CD4-positive, alpha-beta T cell (primary cell): ENCODE measurements at places on chromosomes 7 and 10. TPM values are rescaled to one million over a fixed set of nuclear protein-coding genes. Genes with fewer than 3 reads are reported as not detected.

DNA sequence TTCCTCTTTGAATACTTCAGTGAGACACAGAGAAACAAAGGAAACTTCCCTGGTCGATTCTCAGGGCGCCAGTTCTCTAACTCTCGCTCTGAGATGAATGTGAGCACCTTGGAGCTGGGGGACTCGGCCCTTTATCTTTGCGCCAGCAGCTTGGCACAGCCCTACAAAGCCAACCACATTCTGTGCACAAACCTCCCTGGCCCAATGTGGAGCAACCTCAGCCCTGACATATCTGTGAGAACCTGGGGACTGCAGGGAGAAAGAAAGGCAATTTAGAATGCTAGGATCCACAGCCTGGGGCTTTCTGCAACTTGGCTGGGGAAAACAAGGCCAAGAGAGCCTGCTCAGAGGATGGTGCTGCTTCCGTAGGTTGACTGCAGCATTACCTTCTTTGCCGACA is 63.5 kb upstream of the PRSS58 start:
- DNase-seq = no peak

DNA sequence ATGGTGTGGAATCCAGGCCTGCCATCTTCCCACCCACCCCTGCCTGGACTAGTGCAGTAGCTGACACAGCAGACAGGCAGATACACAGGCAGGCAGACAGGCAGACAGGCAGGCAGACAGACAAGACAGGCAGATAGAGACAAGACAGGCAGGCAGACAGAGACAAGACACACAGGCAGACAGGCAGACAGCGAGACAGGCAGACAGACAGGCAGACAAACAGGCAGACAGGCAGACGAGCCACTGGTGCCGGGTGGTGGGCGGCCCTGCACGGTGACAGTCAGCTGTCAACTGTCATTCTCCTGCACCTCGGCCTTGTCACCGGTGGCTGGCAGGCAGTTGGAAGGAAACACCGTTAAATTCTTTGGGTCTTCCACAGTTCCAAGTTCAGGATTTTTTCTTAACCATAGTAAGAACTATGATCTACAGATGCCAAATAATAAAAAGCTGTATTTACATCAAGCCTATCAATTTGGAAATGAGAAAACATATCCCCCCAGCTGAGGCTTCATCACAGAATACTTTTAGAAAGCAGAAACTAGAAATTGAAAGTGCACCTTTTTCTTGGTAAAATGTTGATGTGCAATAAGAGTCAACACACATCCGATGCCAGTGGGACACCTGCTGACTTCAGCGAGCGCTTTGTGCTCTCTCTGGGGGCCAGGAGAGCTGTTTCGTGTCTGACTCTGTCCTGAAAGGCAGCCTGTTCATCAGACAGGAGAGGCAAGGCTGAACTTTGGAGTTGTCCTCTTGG is 250.4 kb downstream of the DNAJB6 start:
- no peak for DNase-seq

DNA sequence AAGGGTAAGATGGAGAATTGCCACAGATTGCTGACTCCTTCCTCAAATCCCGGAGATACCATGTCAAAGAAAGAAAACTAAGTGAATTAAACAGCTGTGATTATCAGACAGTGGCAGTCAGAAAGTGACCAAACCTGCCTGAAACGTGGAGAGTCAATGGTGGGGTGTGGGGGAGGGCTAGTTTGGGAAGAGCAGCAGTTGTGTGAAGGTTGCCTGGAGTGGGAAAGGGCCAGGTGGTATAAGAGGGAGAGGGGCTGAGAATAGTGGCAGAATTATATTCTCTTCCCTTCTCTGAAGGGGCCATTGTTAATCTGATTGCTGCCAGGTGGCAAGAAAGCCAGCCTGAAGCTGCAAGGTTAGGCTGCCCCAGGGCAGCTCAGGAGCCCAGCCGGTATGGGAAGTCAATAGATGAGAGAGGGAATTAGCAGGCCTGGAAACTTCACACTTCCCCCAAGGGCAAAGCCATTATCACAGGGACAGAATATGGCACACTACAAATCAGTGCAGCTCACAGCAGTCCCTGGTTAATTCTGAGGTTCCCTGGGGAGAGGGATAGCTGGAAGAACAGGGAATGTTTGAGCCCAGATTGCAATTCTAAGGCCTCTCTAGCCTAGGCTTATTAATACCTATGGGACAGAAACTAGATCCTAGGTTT is 83.9 kb upstream of the ITGB1 start:
- DNase-seq = no peak

GRCh38 chr7:140214075-140214684 is 37.4 kb upstream of the KDM7A start:
- DNase-seq = no peak

DNA sequence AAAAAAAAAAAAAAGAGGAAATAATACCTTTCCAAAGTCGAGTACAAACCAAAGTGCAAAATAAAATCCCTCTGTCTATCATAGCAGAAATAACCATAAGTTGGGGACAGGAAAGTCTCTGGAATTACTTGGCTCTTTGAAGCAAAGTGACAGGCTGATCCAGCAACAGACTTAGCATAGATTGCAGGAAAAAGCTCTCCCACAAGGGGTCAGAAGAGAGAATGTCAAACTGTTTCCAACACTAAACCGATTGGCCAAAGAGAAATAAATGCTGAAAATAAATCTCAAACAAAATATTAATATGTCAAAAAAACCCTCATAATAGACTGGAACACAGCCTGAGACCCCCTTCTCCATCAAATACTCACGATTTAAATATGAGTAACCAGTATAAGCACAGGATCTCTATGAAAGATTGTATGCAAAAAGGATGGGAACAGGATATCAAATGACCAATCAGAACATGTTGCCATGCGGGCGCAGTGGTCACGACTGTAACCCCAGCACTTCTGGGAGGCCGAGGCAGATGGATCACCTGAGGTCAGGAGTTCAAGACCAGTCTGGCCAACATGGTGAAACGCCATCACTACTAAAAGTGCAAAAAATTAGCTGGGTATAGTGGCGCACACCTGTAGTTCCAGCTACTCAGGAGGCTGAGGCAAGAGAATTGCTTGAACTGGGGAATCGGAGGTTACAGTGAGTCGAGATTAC is 1000.7 kb upstream of the LRRN3 start:
- no peak for DNase-seq

GRCh38 chr7:64685741-64686140 is 19.8 kb downstream of the ZNF107 start:
- no peak for DNase-seq

DNA sequence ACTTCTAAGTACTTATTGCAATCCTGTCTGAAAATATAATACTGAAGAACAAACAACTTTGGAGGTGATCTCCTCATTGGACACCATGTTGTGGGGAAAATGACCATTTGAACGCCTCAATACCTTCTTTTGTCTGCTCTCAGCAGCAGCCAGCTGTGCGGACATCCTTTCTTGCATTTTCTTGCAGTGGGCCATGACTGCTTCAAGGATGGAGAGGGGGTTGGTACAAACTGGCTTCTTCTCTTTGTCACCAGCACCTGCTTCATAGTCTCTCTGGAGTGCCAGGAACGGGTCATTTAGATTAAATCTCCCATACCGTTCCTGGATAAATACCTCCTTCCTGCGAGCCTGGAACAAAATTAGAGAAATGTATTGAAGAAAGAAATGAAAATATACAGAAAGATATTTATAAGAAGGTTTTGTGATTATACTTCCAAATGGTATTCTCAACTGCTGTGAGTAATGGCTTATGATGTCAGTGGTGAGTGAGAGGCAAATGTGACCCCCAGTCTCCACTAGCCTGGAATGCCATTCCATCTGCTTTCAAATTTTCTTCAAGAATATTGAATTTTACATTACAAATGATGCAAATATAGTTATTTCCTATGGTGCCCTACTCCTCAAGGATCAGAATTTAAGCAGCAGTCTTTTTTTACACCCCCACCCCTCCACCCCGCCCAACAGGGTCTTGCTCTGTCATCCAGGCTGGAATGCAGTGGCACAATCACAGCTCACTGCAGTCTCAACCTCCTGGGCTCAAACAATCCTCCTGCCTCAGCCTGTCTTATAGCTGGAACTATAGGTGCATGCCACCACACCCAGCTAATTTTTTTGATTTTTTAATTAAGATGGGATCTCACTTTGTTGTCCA is 62.4 kb downstream of the CTTNBP2 start:
- no peak for DNase-seq

GRCh38 chr10:28883741-28884423 is 206.6 kb downstream of the BAMBI start:
- no peak for DNase-seq

The CALML3 gene
- total RNA-seq = not detected

The SEMA4G gene
- 1.1 TPM for total RNA-seq

The OR13A1 gene
- total RNA-seq = not detected

The OPN4 gene
- not detected for total RNA-seq
